ENCODE measurements at places on chromosomes 12 and 14.

- no peak for DNase-seq
- H3K36me3 ChIP-seq, result peaks cover 81% of the 10 kb centered on the region
- H3K4me3 ChIP-seq, result peak overlapping the region; percentile 99
- H3K27ac ChIP-seq, result peak overlapping the region; percentile 98
- H3K27me3 ChIP-seq, result no peaks in the 10 kb centered on the region
Measured at GRCh38 chr14:99268810-99269707, 2.9 kb downstream of the BCL11B start.

GRCh38 chr12:22284871-22285270, 49.6 kb downstream of the ST8SIA1 start:
- H3K4me1 ChIP-seq, result peaks cover 25% of the 10 kb centered on the region
- no peak for DNase-seq
- H3K27ac ChIP-seq, result no peak overlapping the region
- no peak overlapping the region for H3K4me3 ChIP-seq
- no peaks in the 10 kb centered on the region for H3K36me3 ChIP-seq

DNA sequence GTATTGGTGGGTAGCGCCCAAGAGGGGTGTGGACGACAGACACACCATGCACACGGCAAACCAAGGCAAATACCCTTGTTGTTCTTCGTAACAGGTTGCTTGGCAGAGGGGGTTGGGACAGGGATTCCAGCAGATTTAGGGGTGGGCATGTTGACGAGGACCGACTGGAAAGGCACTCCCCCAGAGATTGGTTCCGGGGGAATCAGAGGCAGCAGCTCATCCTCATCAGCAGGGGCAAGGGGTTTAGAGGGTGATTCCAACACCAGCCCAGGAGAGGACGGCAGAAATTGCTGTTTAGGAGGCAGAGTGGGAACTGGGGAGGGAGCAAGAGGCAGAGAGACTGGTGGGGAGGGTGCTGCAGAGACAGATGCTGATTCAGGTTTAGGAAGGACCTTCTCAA, 9.3 kb downstream of the NACA start:
- H3K36me3 ChIP-seq, result peaks cover 76% of the 10 kb centered on the region
- DNase-seq, result no peak

DNA sequence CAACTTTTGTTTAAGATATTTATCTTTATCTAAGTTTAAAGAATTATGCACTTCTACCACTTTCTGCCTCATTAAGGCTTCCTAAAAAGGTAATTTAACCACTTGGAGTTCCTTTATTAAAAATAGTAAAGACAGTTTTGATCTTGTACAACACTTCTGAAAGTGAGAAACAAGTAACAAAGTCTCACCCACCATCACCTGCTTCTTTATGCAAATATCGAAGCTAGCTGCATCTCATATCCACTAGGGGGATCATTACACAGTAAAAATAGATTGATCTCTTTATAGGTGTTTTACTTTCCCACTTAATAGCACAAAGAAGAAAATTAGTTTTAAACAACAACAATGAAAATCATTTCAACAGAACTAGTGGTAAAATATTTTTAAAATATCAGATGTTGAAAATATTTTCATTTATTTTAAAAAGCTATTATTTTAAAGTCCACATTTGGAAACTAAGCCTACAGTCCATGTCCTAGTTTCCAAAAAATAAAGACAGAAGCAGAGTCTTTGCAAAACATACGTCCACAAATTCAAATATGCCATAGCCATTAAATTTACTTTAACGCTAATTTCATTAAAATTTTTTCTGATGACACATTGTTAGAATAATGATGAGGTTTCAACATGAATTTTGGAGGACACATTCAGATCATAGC, 160.0 kb upstream of the SOX5 start:
- H3K4me3 ChIP-seq, result no peak overlapping the region
- H3K4me1 ChIP-seq, result no peaks in the 10 kb centered on the region
- H3K36me3 ChIP-seq, result no peaks in the 10 kb centered on the region
- H3K27ac ChIP-seq, result no peak overlapping the region

GRCh38 chr14:67276131-67276530, 34.9 kb downstream of the PALS1 start:
- DNase-seq, result no peak
- H3K27me3 ChIP-seq, result no peaks in the 10 kb centered on the region
- H3K36me3 ChIP-seq, result peaks cover 7% of the 10 kb centered on the region
- no peak overlapping the region for H3K4me3 ChIP-seq

DNA sequence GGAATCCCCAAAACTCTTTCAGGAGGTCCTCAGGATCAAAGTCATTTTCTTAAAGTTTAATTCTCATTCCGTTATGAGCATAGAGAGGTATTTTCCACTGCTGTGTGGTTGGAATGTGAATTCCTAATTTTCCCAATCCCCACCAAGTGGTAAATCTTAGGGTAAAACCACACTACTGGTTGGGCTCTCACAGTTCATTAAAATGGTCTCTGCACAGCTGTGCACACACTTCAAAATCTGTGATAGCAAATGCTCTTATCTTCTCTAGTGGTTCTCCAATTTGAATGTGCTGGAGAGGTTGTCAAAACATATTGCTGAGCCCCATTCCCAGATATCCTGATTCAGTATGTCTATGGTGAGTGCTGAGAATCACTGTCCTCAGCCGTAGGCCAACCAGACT, 189.1 kb downstream of the BMP4 start:
- no peak overlapping the region for H3K27ac ChIP-seq
- no peak for DNase-seq
- no peaks in the 10 kb centered on the region for H3K4me1 ChIP-seq
- no peaks in the 10 kb centered on the region for H3K27me3 ChIP-seq

- peaks cover 56% of the 10 kb centered on the region for H3K27me3 ChIP-seq
- H3K4me1 ChIP-seq, result no peaks in the 10 kb centered on the region
- H3K36me3 ChIP-seq, result peaks cover 3% of the 10 kb centered on the region
Measured at GRCh38 chr12:3002646-3003045, 43.4 kb downstream of the TEAD4 start.

DNA sequence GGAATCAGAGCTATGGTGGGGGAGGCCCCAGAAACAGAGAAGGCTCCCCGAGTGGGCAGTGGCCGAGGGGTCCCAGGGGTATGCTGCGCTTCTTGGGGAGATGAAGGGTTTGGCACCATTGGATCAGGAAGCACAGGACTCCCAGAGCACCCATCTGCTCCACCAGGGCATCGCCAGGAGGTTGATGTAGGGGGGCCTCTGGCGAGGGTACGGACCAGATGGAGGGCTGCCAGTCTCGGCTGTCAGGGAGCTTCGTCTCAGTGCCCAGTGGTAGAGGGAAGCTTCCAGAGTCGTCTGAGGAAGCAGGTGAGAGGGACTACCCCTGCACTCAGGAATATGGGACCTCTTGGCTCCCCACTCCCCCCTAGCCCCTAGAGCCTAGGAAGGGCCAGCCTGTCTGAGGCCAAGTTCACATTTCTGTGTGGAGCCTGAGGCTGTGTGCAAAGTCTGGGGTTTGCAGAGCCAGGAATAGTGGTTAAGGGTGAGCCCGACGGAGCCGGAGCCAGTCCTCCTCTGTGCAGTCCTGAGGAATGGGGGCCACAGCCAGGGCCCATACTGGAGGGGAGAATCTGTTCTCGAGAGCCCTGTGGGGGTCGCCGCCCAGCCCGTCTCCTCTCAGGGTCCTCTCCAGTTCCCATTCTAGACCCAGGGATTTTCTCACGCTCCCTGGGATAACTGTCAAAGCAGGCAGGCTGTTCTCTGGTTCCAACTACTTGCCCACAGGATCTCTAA, 10.2 kb downstream of the SLC48A1 start:
- peaks cover 25% of the 10 kb centered on the region for H3K36me3 ChIP-seq
- no peaks in the 10 kb centered on the region for H3K27me3 ChIP-seq
- H3K27ac ChIP-seq, result peak overlapping the region; percentile 46

GRCh38 chr12:39230086-39230485, 212.8 kb downstream of the KIF21A start:
- DNase-seq, result no peak
- no peaks in the 10 kb centered on the region for H3K4me1 ChIP-seq
- peaks cover 7% of the 10 kb centered on the region for H3K27me3 ChIP-seq
- H3K27ac ChIP-seq, result no peak overlapping the region
- no peak overlapping the region for H3K4me3 ChIP-seq
- H3K36me3 ChIP-seq, result peaks cover 8% of the 10 kb centered on the region

DNA sequence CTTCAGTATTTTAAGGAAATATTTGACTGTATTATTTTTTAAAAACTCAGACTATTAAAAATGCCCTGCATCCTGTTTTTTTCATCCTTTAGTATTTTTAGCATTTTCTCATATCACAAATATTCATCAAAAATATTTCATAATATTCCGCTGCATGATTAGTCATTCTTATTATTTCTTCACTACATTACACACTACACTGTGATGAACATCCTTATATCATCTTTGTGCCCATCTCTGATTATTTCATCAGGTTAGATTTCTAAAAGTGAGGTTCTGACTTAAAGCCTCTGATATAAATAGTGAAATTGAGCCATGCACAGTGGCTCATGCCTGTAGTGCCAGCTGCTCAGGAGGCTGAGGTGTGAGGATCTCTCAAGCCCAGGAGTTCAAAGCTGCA, 8.1 kb downstream of the COCH start:
- no peak overlapping the region for H3K27ac ChIP-seq
- H3K4me3 ChIP-seq, result no peak overlapping the region
- no peaks in the 10 kb centered on the region for H3K36me3 ChIP-seq

DNA sequence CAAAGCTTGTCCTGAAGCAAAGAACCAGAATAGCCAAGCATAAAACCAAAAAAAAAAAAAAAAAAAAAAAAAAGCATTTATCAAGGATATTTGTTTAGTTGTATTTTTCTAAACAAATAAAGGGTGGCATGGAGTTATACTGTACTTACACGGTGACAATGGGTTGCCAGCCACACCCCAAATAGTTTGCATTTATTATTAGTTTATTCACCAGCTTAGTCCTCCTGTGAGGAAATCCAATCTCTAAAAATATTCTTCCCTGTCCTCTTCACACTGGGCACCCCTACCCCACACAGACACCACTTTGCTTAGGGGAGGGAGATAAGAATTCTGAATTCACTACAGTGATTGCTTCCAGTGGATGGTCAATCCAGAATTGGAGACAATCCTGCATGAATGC, 18.9 kb downstream of the PLEKHG7 start:
- DNase-seq, result no peak
- H3K27me3 ChIP-seq, result peaks cover 54% of the 10 kb centered on the region
- no peaks in the 10 kb centered on the region for H3K4me1 ChIP-seq
- no peak overlapping the region for H3K27ac ChIP-seq
- H3K36me3 ChIP-seq, result no peaks in the 10 kb centered on the region

- DNase-seq, result no peak
- no peaks in the 10 kb centered on the region for H3K36me3 ChIP-seq
- H3K4me1 ChIP-seq, result no peaks in the 10 kb centered on the region
- no peak overlapping the region for H3K27ac ChIP-seq
- no peak overlapping the region for H3K4me3 ChIP-seq
- H3K27me3 ChIP-seq, result no peaks in the 10 kb centered on the region
Measured at GRCh38 chr14:33465846-33466700, 484.8 kb downstream of the EGLN3 start.

DNA sequence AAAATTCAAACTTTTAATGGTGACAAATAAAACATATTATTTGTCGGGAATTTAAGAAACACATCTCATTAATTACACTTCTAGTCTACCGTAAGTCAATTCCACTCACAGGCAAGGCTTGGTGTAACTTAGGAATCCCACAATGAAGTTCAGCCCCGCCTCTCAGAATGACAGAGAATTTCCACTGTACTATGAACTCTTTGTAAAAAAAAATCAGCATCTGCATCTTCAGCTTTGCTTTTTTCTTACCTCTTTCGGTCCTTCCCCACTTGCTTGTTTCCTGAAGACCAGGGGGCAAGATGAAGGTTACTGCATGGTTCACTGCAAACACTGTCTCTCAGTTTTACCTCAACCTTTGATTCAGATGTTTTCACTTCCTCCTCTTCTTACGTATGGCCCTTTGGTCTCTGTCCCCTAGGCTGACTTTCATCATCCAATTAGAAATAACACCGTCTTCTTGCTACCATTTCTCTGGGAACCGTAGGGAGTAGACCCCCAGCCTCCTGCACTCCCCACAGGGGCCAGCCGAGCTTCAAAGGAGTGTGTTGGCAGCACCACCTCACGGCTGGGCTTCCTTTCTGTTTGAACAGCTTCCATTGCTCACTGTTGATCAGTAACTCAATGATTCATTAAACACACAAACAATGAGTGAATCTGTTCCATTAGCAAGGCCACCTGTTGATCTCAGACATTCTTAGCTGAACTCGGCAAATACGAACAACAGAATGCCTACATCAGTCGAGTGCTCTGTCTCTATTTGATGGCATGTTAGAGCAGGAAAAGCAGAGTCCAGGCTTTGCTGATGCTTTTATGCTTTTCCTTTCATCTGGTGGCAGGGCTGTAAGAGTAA, 343.0 kb downstream of the BMP4 start:
- H3K27ac ChIP-seq, result no peak overlapping the region
- H3K4me3 ChIP-seq, result no peak overlapping the region
- no peak for DNase-seq
- H3K27me3 ChIP-seq, result no peaks in the 10 kb centered on the region

DNA sequence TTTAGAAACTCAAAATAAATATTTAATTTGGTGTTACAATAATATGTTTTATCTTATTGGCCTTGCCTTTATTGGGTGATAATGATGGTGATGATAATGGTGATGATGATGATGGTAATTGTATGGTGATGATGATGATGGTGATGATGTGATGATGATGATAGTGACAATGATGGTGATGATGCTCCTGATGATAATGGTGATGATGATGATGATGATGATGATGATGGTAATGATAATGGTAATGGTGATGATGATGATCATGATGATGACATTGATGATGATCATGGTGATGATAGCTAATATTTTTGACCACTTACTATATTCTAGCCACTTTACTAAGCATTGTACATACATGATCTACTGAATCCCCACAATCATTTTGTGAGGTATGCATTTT, 1548.6 kb upstream of the TMEM132C start:
- H3K36me3 ChIP-seq, result no peaks in the 10 kb centered on the region
- no peaks in the 10 kb centered on the region for H3K4me1 ChIP-seq
- H3K27ac ChIP-seq, result no peak overlapping the region
- no peak overlapping the region for H3K4me3 ChIP-seq

GRCh38 chr14:83744891-83745290, 1785.1 kb upstream of the FLRT2 start:
- no peaks in the 10 kb centered on the region for H3K27me3 ChIP-seq
- H3K36me3 ChIP-seq, result no peaks in the 10 kb centered on the region
- no peak overlapping the region for H3K27ac ChIP-seq
- no peak overlapping the region for H3K4me3 ChIP-seq
- no peak for DNase-seq
- H3K4me1 ChIP-seq, result no peaks in the 10 kb centered on the region

- peak overlapping the region; percentile 90 for H3K4me3 ChIP-seq
- peak; percentile 2 for DNase-seq
- peaks cover 9% of the 10 kb centered on the region for H3K4me1 ChIP-seq
- H3K27ac ChIP-seq, result peak overlapping the region; percentile 86
Measured at GRCh38 chr12:95216711-95217376, 423 bp downstream of the FGD6 start.

DNA sequence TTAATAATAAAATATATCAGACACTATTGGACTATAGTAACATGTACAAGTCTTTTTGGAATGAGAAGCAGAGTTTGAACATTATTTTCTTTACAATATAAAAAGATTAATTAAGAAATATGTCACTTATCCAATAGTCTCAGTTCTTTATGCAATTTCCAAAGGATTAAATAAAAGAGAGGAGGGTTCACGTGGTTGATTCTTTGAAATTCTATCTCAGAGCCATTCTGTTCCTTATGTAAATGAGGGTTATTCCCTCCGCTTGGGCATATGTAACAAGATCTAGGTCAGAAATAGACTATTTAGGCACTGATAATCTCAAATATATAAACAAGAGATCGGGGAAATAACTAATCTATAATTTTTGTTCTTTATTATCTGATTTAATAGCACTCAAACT, 2.1 kb upstream of the TUBA1A start:
- no peak overlapping the region for H3K4me3 ChIP-seq
- no peaks in the 10 kb centered on the region for H3K27me3 ChIP-seq
- DNase-seq, result no peak
- no peak overlapping the region for H3K27ac ChIP-seq
